ENCODE measurements at places on chromosomes 12 and 14.

- DNase-seq = no peak
Measured at GRCh38 chr14:51341338-51341737, 101.3 kb downstream of the TMX1 start.

DNA sequence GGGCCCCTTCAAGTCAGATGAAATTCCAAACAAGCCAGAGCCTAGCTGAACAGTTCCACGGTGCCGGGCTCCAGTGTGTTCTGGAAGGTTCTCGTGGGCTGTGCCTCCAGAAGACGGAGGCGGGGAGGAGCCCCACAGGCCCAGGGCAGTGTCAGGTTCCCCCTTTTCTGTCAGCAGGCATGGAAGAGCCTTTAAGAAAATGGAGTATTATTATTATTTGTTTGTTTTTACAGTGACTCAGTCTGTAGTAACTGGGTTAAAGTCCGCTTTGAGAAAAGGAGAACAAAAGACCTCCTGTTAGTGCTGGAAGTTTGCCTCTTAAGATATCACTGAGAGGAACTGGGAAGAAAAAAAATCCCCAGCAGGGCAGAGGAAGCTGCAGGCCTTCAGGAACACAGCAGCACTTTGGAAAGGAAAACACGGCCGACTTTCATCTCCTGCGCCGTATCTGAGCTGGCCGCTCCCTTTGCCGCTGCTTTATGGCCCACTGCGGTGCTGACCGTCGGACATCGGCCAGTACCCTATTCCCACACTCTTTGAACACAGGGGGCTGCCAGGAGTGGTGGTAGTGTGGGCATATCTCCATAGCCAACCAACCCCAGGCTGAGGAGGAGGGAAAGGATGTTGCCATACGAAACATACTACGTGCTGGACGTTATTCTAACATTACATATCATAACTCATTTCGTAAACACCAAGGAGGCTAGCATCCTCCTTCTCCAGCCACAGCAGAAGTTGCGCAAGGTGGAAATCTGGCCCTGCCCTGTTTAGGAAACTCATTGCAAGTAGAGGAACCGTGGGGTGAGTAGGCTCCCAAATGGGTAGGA lies 194.0 kb downstream of the ZFP36L1 start:
- DNase-seq = peak; percentile 84

DNA sequence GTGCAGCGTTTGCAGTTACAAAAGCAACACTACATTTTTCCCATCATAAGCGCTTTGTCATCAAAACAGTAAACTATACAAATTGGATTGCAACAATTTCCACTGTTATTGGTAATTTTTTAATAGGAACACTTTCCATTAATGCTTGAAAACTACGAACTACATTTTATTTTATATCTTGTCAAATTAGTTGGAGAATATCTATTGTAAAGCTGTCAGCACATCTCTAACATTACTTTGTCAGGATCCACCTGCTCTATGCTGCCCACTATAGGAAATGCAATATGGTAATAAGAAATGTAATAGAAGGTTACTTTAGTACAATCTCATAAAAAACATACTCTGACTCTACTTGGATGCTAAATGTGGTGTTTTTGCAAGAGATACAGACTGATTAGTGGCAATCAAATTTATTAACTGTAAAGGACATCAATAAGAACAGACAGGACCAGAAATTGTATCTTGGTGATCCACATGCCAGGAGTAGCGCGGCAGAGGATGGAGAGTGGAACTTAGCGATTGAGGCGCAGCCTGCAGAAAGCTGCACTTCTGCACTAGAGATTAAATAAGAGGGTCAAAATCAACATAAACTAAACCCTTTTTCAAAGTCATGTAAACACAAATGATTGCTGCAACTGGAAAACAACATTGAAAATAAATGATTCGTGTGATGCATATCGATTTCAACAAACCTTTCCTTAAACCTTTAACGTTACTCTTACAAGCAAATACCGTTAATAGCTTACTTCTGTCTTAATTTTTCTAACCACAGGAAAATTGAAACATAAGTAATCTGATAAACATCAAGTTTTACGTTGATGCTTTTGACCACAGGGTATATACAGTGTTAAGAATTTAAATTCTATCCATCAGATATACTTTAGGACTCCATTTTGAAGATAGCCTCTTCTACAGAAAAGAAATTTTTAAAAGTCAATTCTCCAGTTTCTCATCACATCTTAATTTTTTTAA lies 3.6 kb upstream of the ARID2 start:
- peak; percentile 35 for DNase-seq

GRCh38 chr12:38162708-38163441 lies 153.7 kb upstream of the ALG10B start:
- no peak for DNase-seq

DNA sequence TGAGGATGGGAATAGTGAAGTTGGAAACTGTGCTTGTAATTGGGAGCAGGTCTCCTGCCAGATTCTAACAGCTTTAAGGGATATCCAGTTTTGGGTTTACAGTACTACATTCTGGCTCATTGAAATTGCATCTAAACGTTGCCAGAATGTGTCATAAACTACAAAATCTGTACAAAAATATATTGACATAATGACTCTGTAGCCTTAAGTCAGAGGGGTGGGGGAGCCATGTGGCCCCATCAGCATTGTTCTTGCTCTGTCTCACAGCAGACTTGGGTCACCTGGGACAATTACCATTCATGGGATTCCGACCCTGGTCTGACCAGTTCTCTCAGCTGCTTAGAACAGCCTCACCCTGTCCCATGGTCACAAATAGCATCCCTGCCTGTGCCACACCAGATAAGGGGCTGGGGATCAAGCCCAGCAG lies 43.3 kb upstream of the MED13L start:
- no peak for DNase-seq

DNA sequence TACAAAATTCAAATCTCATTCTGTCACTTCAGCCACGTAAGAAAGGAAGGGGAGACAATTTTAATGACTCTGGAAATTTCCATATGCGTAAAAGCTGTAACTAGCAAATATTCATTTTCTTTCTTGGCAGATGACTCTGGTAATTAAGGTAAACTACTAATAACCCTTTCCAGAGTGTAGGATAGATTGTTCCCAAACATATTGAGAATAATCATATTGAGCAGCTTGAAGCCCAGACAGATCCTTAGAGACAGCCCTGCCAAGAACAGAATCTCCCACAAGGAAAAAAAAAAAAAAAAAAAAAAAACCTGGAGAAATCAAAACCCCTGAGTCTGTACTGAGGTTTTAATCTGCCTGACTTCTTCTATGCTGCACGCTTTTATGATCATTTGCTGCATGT lies 163.6 kb upstream of the TMPO start:
- DNase-seq = no peak

DNA sequence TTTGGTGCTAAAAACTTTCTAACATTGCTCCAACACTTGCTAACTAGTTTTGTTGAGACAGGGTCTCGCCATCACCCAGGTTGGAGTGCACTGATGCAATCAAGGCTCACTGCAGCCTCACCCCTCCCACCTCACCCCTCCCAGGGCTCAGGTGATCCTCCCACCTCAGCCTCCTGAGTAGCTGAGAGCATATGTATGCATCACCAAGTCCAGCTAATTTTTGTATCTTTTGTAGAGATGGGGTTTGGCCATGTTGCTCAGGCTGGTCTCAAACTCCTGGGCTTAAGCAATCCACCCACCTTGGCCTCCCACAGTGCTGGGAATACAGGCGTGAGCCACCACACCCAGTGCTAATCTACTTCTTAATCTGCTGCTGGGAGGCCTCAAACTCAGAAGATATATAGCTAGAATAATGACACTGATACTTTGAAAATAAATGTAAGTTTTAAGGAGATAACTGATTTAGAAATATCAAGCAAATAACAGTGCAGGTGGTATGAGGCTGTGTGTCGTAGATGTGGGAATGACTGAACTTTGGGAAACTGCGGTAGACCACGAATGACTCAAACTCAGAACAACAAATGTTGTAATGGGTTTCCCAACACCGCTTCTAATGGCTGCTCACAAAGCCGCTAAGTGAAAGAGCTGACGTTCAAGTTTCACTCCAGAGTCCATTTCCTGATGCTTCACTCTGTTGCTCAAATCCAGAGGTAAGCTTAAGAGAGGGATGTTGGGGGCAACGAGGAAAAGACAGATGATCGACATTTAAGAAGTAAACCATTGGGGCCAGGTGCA lies 10.0 kb downstream of the TMCC3 start:
- DNase-seq = peak; percentile 93

GRCh38 chr12:130041983-130042812 lies 120.1 kb upstream of the FZD10 start:
- DNase-seq = peak; percentile 2

- no peak for DNase-seq
Measured at GRCh38 chr12:52089491-52089890, 10.0 kb downstream of the SMIM41 start.

DNA sequence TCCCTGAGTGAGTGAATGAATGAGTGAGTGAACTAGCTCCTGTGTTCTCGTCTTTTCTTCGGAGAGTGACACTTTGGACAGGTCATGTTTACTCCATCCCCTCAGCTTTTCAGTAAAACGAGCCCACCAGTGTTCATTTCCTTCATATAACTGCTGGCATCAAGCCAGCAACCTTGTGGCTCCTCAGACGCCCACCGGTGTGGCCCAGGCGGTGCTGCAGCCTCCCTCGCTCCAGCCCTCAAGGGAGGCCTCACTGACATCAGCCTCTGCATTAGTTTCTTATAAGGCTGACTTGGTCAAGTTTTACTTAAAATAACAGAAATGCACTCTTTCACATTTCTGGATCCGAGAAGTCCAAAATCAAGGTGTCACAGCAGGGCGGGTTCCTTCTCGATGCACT lies 188.0 kb downstream of the ZFP36L1 start:
- no peak for DNase-seq

- DNase-seq = no peak
Measured at GRCh38 chr14:23449314-23449713, 13.9 kb upstream of the MYH7 start.

DNA sequence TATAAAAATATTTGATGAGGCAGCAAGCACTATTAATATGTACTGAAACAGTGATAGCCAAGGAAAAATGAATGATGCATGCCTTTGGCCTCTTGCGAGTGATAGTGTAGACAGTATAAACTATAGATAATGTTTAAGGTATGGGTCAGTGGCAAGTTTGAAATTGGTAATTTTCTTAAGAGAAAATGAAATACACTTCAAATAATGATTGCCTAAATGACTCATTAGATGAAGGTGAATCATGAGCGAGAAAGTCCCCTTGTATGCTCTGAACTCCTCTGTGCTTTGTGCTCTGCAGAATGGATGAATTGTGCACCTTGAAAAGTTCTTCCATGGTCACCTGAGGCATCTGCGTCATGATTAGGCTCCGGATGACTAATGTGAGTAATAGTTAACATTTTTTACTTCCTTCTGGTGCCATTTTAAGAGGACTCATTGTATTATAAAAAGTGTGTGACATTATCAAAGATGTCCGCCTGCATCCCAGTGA lies 84.9 kb upstream of the RTL1 start:
- DNase-seq = no peak
